ENCODE measurements at places on chromosomes 2 and 18. TPM values are rescaled to one million over a fixed set of nuclear protein-coding genes. Genes with fewer than 3 reads are reported as not detected.

SMAD7 gene
- 24.2 TPM for polyA plus RNA-seq

- no peak for DNase-seq
Observed at GRCh38 chr2:46167406-46167805, 129.8 kb upstream of the EPAS1 start.

DNA sequence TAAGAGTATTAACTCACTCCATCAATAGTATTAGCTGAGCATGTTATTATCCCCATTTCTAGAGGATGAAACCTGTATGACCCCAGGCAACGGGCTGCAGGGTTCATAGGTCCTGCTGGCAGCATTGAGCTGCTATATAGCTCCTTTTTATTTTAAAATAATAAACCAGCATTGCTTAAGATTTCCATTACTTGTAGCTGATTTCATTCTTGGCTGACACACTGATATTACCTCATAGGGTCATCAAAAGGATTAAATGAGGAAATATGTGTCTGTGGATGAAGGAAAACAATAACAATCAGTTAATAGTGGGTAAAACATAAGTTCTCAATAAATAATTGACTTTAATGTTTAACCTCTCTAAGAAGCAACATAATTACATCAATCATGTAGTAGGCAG lies 48.3 kb upstream of the NRP2 start:
- no peak for DNase-seq

CRYGA gene
- polyA plus RNA-seq: not detected

GRCh38 chr18:49898421-49898820 lies 85.1 kb upstream of the ACAA2 start:
- no peak for DNase-seq
